Mucosa of descending colon (tissue), 3 donors: ENCODE measurements at places on chromosomes 6 and 20.

GRCh38 chr20:45985573-45985972 lies 13.6 kb upstream of the ZNF335 start:
- DNase-seq: no peak

- no peak for DNase-seq
Observed at GRCh38 chr20:63782521-63782971, 43.0 kb downstream of the SLC2A4RG start.

DNA sequence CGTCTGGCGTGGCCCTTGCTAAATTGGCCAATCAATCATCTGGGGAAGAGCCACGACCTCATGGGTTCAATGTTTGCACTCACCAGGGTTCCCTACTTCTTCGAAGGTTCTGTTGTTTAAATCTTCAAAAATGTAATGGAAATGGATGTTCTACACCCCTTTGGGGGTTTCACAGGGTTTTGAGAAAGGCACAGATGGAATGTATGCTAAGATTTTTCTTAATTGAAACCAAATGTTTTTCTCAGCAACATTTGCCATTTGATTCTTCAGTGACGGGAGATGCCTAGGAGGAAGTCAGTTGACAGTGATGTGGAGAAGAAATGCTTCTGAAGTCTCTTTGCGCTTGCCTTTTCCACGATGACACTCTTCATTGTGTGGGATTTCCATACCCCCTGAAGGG lies 312.3 kb downstream of the ESR1 start:
- no peak for DNase-seq

GRCh38 chr6:169640983-169641382 lies 60.8 kb downstream of the WDR27 start:
- peak; percentile 37 for DNase-seq

DNA sequence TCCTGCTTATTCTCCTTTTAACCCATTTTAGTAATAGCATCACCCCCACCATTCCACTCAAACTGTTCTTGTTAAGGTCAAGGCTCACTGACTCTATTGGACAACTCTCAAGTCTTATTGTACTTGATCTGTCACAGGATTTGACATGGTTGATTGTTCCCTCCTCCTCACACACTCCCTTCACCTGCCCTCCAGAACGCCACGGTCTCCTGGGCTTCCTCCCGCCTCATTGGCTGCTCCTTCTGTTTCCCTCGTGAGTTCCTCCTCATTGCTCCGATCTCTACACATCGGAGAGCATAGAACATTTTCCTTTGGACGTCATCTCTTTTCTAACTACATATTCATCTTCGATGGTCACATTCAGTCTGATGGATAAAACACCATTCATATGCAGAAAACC lies 55.1 kb downstream of the STMND1 start:
- DNase-seq: no peak

- no peak for DNase-seq
Observed at GRCh38 chr20:38144598-38144973, 20.5 kb downstream of the TGM2 start.

GRCh38 chr6:87237804-87238203 lies 82.4 kb downstream of the ZNF292 start:
- no peak for DNase-seq

DNA sequence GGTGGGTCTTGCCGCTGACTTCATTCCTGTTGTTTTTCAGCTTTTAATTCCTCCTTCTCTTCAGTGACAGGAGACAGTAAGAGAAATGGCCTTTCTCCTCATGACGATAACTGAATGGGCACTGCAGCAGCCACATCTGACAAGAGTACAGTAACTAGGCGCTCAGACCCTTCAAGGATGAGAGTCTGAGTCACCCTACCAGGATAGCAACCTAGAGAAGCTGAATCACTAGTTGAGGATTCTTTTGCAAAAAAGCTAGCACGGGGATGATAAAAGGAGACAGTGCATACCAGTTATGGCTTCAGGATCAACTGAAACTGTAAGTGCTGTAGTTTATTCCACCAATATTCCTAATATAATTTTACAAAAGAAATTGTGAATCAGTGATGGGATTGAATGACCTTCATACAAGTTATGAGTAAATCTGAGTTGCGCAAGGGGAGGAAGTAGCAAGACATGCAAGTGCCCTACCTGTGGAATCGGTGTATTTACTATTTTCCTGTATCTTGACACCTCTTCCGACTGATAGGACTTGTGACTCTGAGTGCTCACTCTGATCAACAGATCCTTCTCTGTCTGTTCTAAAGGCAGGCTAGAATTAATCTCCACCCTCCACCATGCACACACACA lies 161.8 kb upstream of the GRIK2 start:
- no peak for DNase-seq

GRCh38 chr6:137928286-137928685 lies 61.2 kb downstream of the TNFAIP3 start:
- DNase-seq: no peak

DNA sequence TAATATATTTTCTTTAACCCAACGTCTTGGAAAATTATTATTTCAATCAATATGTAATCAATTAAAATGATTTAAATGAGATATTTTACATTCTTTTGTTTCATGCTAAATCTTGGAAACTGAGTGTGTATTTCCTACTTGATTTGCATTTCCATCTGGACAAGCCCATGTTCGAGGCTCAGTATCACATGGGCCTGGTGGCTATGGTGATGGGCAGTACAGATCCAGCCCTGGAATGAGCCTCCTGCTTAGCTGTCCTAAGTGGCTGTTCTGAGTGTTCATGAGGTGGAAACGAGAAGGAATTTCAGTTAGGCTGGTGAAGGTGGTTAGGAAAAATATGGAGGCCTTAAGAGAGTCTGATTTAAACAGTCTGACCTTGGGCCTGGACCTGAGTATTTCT lies 73.0 kb upstream of the ATXN1 start:
- no peak for DNase-seq

- peak; percentile 39 for DNase-seq
Observed at GRCh38 chr20:19867940-19868371, 109.9 kb downstream of the RIN2 start.

DNA sequence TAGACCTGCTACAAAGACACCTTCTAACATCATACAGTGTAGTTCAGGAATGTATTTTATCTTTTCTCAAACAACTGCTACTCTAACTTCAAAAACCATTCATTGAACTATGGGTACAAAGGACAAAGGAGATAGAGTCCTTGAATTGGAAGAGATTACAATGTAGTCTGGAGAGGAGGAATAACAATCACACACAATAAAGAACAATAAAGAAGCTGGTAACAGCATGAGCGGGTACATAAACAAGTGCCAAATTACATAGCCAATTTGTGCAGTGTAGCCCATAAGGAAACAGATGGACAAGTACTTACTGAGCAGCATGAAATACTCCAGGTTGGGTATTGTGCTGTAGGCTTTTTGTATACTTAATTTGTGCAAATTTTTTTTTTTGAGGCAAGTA lies 44.3 kb downstream of the OSTM1 start:
- DNase-seq: peak; percentile 30

DNA sequence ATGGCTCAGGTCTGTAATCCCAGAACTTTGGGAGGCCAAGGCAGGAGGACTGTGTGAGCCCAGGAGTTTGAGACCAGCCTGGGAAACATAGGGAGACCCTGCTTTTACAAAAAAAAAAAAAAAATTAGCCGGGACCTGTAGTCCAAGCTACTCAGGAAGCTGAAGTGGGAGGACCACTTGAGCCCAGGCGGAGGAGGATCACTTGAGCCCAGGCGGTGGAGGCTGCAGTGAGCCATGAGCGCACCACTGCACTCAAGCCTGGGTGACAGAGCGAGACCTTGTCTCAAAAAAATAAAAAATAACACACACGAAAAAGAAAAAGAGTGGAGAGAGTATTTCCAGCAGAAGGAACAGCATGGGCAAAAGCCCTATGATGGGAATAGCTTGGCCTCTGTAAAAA lies 2.0 kb downstream of the TTLL9 start:
- DNase-seq: no peak

GRCh38 chr20:35007891-35008290 lies 52.2 kb downstream of the MYH7B start:
- DNase-seq: peak; percentile 27

GRCh38 chr6:156976216-156977127 lies 199.3 kb downstream of the ARID1B start:
- no peak for DNase-seq

DNA sequence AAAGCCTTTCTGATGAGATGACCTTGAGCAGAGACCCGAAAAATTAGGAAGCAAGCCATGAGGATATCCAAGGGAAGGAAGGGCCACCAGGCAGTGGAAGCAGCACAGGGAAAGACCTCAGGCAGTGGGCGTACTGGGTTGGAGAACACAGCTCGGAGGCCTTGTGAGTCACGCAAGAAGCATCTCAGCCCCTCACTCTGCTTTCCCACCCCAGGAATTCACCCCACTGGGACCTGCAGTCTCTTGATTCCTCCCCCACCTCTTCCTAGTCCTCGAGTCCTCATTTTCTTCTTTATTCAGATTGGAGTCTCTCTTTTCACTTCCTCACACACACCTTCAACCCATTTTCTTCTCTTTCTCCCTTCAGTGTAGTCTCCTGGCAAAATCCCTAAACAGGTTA lies 27.0 kb downstream of the RPRD1B start:
- DNase-seq: no peak
